WTC11 (cell line): ENCODE measurements at places on chromosomes 2 and 18.

- no peak for DNase-seq
These were observed 478.2 kb downstream of the ARHGAP15 start for GRCh38 chr2:143607231-143608062.

- no peak for DNase-seq
These were observed 428.7 kb upstream of the ID2 start for GRCh38 chr2:8252997-8253694.

- DNase-seq: no peak
These were observed 22.8 kb upstream of the LRP1B start for GRCh38 chr2:142153601-142154000.

DNA sequence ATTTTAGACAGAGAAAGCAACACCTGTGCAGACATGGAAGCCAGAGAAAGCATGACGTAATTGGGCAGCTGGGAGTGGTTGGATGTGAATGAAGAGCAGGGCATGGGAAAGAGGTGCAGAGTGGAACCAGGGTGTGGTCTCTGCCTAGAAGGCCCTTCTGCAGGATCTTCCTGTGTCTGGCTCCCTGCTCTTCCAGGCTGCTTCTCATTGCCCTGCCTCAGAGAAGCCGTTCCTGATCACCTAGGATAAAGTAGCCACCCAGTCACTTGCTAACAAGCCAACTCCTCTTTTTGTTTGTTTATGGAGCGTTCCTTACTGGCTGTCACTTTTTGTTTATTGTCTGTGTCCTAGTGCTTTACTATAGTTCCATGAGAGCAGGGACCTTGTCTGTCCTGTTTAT is 28.5 kb downstream of the GALNT1 start:
- no peak for DNase-seq

GRCh38 chr2:6948677-6949351 is 31.6 kb downstream of the RNF144A start:
- DNase-seq: no peak
